ELF-1 (cell line): ENCODE measurements at places on chromosomes 16 and 17.

DNA sequence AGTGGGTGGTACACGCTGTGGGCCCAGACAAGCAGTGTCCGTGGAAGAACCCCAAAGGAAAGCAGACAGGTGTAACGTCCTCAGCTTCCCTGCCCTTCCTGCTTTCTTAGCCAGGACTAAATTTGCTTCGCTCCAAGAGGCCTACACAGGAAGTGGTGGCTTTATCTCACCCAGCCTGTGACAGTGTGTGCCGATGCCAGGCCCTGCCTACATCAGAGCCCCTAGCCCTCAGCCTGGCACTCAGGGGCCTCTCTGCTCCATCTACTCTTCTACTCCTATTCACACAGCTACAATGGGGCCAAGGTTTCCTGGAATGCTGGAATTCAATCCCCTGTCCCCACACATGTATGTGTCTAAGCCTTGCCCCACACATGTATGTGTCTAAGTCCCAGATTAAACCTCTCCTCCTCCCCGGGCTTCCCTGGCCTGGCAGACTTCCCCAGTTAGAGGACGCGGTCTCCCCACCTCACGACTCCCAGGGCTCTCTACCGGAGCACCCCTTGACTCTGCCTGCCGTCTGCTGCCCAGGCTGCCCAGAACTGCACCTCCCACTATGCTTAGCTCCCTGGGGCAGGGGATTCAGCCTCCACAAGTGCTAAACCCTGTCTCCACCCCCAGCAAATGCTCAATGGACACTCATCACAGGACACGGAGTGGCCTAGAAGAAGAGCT is 8.2 kb downstream of the PGAP3 start:
- no peak for DNase-seq

DNA sequence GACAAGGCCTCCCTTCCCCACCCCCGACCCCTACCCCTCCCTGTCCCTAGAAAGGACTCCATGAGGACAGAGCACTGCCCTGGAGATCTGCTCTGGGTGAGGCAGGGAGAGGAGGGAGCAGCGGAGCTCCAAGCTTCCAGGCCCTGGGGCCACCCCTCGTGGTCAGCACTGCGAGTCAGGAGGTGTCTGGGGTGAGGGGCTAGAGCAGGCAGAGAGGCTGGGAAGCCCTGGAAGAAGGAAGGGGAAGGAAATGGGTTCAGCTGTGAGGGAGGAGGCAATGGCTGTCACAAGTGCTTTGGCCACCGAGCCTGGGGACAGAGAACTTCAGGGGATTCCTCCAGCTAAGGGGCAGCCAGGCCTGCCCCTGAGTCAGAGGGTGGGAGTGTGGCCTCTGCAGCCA is 28.2 kb upstream of the DNAI2 start:
- no peak for DNase-seq

- no peak for DNase-seq
These were observed 28.7 kb upstream of the FASN start for GRCh38 chr17:82126556-82127314.

DNA sequence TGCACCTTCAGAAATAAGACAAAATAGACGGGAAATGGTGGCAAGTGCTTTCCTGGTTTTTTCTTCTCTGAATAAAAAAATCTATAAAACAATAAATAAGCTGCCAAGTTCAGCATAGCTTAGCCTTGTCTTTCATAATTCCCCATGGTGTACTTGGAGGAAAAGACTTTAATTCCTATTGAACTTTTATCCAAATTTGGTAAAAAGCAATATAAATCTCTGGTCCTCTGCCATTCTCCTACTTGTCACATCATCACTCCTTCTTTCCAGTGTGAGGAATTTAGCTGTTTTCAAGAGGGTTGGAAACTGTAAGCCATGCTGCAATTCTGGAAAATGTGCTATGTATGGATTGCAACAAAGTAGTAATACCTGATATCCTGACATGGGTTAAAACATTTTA is 551.8 kb upstream of the KIF2B start:
- DNase-seq = no peak

- DNase-seq = no peak
These were observed 383.8 kb upstream of the PSMD7 start for GRCh38 chr16:73912850-73913249.

- DNase-seq = no peak
These were observed 64.8 kb downstream of the SPECC1 start for GRCh38 chr17:20074001-20074400.

- no peak for DNase-seq
These were observed 17.8 kb downstream of the IRX3 start for GRCh38 chr16:54268766-54269165.

DNA sequence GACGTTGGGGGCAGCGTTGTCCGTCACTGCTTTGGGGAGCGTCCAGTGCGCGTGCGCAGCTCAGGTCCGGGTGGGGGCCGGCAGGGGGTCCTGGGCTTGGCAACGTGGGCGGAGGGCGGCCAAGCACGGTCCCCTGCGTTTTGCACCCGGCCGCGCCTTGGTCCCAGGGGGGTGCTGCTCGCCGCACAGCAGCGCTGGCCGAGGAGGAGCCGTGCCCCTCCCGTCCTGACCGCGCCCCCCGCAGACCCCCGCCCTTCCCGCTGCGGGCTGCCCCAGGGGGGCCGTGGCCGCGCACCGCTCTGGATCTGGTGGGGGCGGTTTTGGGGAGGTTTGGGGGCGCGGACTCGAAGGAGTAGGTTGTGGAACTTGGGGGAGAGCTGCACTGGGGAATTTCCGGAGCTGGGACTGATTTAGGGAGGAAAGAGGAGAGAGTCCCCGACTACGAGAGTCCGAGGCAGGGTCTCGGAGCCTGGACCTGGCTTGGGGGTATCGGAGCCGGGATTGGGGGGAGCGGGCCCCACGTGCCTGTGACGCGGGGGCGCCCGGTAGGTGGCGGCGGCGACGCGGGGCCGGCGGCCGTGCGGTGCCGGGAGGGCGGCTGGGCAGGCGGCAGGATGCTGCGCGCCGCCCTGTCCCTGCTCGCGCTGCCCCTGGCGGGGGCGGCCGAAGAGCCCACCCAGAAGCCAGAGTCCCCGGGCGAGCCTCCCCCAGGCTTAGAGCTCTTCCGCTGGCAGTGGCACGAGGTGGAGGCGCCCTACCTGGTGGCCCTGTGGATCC is at the start of gene SLC9A5:
Gene SLC9A5 (plus strand): TSS at position 579 of the 777 bp plus-strand sequence. CDS start 36 bp downstream, at position 615.
- DNase-seq = no peak

DNA sequence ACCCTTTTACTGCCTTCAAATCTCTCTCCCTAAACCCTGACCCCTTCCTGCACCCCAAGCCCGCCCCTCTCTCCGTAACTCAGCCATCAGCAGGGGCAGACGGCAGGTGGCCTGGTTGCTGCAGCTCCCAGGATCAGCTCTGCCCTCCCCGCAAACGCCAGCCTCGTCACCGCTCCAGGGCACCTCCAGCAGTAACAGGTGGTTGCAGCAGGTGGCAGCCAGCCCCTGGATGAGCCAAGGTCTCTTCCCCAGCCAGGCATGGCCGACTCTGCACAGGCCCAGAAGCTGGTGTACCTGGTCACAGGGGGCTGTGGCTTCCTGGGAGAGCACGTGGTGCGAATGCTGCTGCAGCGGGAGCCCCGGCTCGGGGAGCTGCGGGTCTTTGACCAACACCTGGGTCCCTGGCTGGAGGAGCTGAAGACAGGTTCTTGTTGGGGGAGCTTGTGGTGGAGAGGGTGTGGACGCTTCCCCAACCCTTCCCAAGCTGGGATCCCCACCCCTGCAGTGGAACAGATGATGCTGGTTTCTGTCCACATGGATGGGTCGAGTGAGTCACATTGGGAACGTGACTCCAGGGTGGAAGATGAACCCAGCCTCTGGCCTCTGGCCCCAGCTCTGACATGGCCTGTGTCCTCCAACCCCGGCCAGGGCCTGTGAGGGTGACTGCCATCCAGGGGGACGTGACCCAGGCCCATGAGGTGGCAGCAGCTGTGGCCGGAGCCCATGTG is 558 bp downstream of the HSD3B7 start:
- no peak for DNase-seq

DNA sequence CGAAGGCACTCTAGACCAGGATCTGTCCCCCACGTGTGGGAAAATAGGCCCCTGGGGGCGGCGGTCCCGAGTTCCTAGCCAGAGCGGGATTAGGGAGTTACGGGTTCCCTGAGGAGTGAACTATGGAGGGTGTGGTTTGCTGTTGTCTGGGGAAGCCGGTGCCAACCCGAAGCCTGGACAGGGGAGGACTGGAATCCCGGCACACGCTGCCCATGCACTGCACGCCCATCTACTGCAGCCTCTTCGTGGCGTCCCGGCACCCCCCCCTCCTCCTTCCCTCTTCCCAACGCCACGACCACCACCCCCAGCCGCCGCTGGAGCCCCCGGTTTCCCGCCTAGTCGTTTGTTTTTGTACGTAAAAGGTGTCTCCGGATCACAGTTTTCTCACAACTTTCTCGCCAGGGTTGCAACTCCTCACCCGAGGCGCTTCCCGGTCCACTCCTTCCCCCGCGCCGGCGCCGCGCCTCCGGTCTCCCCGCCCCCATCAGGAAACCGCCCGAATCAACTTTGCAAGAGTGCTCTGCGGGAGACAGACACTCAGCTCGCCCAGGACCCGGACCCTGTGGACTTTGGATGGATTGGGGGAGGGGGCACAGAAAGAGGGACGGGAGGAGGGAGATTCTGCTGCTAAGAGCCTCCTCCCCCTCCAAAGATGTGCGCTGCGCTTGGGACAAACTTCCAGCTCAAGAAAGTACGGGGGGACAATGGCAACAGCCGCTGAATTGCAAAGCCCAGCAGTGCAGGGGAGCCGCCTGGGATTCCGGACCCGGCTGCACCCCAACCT is 1.4 kb upstream of the LHX1 start:
- DNase-seq = peak; percentile 67

DNA sequence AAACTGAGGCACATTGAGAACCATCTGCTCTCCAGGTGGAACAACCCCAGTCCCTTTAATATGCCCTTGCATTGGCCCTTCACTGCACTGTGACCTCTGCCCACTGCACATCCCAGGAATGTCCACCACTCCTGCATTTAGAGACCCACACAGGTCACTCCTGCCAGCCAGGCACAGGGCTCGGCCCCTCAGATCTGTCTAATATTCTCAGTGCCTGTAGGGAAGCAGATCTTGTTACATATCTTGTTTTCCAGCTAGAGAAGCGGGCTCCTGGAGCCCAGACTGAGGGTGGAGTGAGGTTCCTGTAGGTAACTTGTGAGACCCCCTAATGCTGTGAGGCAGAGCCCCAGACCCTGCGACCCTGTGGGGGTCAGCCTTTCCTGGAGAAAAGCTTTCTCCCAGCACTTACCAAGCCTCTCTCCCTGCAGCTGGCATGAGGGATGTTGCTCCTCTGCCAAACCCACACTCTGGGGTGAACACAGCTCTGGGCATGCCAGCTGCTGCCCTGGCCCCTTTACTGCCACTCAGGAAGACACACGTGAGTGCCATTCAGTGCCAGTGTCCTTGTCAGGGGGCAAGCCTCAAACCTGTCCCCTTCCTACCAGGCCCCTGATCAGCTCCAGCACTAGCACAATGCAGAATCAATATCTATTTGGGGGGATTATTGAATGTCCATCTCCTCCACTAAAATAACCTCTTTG is 40.3 kb upstream of the CRHR1 start:
- DNase-seq = no peak

GRCh38 chr17:77457572-77458201 is 316.9 kb downstream of the SEC14L1 start:
- DNase-seq = no peak

DNA sequence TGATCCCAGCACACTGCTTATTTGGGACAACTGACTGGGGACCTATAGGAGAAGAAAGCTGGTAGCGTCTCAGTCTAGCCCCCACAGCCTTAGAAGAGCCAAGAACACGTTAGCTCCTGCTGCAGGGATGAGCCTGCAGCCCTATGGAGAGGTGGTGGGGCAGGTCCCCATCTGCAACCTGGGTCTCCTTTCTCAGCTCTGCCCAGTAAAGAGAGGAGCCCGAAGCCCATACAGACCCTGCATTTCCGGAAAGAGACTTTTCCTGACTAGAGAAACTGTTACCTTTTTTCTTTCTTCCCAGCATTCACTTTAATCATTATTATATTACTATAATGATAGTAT is 788 bp downstream of the METTL22 start:
- DNase-seq = no peak

GRCh38 chr17:64390044-64390443 is 616 bp downstream of the PECAM1 start:
- DNase-seq = no peak

GRCh38 chr16:72654535-72654934 is 393.4 kb downstream of the ZFHX3 start:
- DNase-seq = no peak

- DNase-seq = no peak
These were observed 40.8 kb downstream of the MRTFB start for GRCh38 chr16:14111713-14112538.

GRCh38 chr17:16912021-16912962 is 59.6 kb downstream of the TNFRSF13B start:
- no peak for DNase-seq

- DNase-seq = peak; percentile 84
These were observed at the start of gene IKZF3 for GRCh38 chr17:39863918-39864746. Gene IKZF3 (minus strand): TSS chr17:39864312. CDS start chr17:39864126, 186 bp downstream.

GRCh38 chr16:66581246-66581952 is 2.1 kb downstream of the CMTM2 start:
- no peak for DNase-seq

DNA sequence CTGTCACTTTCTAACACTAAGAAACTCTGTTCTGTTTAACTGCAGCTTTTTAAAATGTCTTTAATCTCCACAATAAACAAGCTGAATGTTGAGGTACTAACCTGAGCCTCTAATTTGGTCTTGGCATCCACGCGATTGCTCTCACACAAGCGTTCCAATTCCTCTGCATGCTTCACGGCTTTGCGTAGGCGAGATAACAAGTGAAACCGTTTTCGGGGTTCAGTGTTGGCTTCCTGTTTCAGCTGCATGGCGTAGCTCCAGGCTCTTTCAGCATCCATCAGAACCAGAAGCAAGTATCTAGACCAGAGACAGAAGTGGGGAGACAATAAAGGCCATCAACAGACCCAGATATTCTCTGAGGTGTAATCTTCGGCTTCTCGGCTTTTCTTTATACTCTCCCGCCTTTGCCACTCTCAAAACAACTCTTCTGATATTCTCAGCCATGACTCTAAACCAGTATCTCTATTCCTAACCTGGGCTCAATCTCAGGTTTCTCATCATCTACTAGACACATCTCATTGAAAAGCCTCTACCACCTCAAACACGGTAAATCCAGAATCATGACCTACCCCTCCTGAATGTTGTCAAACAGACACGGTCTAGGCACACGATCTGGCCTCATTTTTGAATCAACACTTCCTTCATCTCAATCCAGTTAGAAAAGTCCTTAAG is 8.3 kb downstream of the SRP68 start:
- DNase-seq = no peak
